Nucleus accumbens (tissue), 56 donors: ENCODE measurements at places on chromosomes 13 and 19.

GRCh38 chr13:109646423-109646822 lies 140.0 kb downstream of the IRS2 start:
- DNase-seq: no peak

DNA sequence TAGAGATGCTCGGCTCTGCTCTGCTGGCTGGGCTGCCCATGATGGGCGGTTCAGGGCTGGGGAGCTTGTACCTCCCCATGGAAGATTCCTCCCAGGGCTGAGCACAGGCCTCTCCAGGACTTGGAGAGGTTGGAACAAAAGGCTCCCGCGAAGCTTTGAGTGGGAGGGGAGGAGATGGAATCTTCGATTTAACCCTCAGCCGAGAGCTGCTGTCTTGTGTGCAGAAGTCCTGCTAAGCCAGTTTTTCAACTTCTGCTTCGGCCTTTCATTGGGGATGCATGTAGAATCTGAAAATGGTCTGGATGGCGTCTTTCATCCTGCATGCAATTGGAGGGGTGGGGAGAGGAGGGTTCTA lies 163.3 kb downstream of the KDM4B start:
- no peak for DNase-seq

- DNase-seq: no peak
Measured at GRCh38 chr13:99196466-99197116, 4.1 kb upstream of the UBAC2 start.

DNA sequence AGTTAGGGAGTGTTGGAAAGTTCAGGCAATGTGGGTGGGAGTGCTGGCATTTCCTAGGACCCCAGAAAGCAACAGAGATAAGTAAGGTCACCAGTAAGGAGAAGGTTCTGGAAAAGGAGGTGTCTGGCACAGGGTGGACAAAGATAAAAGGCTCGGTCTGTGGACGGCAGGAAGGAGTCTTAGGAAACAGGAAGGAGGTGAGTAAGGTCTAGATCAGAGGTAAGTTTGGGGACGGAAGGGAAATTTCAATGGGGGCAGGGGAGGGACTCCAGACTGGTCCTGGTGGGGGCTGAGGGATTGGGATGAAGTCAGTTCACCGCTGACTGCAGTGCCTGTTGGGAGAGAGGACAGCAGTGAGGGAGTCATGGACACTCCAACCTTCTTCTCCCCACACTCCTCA lies 7.8 kb upstream of the OPA3 start:
- no peak for DNase-seq

DNA sequence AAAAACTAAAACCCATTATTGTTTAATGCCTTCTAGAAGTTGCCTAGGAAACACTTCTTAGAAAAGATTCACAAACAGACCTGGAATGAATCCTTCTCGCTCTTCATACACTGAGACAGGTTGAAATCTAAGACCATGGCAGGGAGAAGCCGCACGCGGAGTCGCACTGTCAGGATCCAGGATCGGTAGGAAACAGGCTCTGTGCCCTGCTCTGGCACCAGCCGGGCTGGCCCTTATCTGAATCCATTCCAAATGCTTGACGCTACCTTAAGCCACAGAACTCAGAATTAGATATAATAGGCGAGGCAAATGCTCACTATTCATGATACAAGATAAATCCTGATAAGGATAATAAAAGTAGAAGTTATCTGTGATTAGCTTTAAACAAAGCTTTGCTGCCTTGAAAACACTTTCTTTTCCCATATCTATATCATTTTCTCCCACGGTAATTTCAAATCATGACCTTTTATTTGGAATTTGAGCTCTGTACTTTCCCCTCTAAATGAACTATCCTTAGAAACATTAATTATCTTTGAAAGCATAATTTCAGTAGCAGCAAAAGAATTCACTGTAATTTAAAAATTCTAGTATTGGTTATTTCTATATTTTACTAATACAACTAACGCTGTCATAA lies 385.6 kb downstream of the IRS2 start:
- no peak for DNase-seq

GRCh38 chr13:96720446-96720845 lies 273.8 kb downstream of the OXGR1 start:
- DNase-seq: no peak

DNA sequence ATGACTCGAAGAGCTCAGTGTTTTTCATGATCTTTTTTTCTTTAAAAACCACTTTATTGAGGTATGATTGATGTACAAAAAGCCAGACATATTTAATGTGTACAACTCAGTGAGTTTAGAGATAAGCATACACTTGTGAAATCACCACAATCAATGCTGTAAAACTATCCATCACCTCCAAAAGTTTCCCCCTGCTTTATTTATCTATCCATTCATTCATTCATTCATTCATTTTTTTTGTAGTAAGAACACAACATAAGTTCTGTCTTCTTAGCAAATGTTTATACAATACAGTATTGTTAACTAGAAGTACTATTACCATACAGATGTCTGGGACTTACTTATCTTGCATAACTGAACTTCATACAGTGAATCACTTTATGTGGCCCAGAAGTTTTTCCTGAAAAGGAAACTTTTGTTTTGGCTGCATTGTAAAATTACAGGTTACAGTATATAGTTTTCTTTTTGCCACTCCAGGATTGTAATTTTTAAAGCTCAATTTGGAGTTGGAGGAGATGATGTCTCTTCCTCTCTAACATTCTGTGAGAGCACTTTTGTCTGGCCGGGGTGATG lies 6.7 kb downstream of the RAP2A start:
- no peak for DNase-seq

- no peak for DNase-seq
Measured at GRCh38 chr13:43132911-43133310, 109.5 kb downstream of the DNAJC15 start.

GRCh38 chr13:112984954-112985802 lies 16.2 kb downstream of the MCF2L start:
- DNase-seq: no peak

- DNase-seq: no peak
Measured at GRCh38 chr13:106835477-106835876, 267.5 kb upstream of the ARGLU1 start.

GRCh38 chr19:34109596-34109995 lies 62.7 kb upstream of the LSM14A start:
- no peak for DNase-seq

- DNase-seq: no peak
Measured at GRCh38 chr19:32373585-32374295, 28.3 kb downstream of the ZNF507 start.

DNA sequence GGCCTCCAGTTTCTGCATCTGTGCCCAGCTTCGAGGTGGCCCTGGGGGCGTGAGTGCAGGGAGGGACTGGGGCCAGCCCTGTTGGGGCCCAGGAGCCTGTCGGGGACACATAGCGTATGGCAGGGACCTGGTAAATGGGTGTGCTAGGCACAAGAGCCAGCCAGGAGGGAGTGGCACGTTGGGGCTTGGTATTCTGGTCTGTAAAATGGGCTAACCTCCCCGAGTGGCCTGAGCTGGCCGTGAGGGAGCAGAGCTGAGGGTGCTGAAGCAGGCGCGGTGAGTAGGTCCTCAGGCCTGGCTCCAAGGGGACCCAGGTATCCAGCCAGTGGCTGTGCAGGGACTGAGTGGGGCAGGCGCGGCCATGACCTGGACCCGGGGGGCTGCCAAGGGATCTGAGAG lies 4.3 kb downstream of the PTOV1 start:
- DNase-seq: no peak

GRCh38 chr19:13289295-13289694 lies 139.1 kb downstream of the IER2 start:
- no peak for DNase-seq

DNA sequence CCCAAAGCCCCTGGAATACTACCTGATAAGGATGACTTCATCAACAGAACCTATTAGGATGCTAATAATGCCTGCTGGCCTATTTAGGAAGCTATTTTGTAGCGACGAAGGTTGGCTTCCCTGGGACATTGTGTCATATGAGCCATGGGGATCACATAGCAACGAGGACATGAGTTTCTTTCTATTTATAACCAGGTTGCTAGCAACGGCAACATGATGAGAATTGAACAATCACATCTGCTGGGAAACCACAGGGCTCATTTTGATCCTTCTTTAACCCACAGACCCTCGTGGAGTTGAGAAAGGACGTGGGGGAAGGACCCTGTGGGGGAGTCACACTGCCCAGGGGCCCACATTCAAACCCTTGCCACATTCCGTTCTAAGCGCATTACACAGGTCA lies 172.2 kb downstream of the COL4A1 start:
- DNase-seq: no peak

GRCh38 chr13:56400774-56401173 lies 739.9 kb upstream of the PRR20A start:
- no peak for DNase-seq

- DNase-seq: peak; percentile 18
Measured at GRCh38 chr19:52734331-52734892, 432 bp downstream of the ZNF611 start.

GRCh38 chr19:869245-870177 lies 10.0 kb downstream of the CFD start:
- DNase-seq: no peak

DNA sequence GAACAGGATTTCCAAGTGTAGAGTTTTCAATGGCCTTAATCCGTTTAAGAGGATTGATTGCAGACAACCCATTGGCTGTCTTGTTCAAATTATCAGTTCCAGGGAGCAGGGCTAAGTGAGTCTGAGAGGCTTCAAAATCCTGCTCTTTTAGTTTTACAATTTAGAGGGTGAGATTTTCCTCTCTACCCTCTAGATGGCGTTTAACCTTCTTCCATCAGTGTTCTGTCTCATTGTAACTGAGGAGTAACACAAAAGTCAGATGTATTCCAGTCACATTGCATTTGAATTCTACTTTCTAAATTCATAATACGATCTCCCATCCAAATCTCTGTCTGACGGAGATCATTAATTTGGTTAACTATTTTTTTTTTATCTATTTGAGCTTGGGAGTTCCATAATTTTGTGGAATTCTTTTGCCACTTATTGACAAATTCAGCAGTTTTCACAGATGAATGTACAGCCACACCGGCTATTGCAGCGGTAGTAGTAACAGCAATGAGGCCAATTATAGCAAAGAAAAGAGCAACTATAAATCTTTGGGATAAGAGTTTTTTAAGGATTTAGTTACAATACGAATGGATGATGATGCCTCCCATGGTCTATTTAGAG lies 7.8 kb upstream of the C19orf84 start:
- no peak for DNase-seq

- DNase-seq: no peak
Measured at GRCh38 chr13:45575830-45576180, 39.7 kb downstream of the ERICH6B start.

DNA sequence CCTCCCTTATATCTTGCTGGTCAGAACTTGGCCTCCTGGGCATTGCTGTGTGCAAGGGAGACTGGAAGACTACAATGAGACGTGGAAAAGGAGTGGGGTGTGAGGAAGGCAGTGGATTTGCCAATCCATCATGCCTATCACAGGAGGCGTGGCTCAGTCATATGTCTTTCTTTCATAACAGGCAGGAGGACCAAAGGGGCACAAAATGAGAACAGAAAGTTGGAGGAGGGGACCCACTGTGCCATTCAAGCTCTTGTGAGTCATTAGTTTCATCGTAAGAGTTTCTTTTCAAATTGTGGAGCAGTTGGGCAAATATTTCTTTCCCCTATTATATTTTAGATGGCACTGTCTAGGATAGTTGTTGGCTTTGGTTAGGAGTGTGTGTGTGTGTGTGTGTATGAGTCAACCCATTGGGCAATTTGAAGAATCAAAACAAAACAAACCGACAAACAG lies 471.5 kb downstream of the TSHZ3 start:
- no peak for DNase-seq

DNA sequence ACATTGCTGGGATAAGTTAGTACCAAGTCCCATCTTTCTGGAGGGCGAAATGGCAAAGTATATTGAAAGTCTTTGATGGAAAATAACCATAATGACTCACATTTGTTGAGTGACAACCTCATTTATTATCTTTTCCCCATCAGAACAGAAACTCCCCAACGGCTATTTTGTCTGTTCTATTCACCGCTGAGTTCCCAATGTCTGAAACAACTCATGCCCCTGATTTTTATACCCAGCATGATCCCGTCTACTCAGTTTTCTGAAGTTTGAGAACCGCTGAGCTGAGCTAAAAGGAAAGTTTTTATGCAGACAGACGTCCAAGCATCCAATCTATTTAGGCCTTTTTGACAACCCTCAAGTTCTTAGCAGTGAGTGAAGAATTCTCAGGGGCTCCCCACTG lies 7.8 kb upstream of the TINCR start:
- no peak for DNase-seq

DNA sequence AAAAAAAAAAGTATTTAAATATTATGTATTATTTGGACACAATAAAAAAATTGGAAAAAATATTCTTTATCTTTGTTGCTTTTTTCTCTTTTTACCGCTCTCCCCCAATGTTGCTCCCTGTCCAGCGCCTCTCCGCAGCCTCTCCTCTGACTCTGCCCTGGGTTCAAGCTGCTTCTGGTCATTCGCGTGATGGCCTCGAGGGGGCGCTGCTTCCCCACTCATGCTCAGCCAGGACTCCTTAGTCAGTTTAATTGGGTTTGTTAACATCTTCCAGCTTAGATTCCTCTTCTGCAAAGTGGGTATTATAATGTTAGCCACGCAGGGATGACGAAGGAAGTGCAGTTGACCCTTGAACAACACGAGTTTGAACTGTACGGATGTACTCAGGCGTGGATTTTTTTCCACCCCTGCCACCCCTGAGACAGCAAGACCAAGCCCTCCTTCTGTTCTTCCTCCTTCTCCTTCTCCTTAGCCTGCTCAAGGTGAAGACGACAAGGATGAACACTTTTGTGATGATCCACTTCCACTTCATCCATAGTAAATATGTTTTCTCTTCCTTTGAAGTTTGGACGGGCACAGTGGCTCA lies 4.9 kb upstream of the NWD1 start:
- peak; percentile 20 for DNase-seq

- no peak for DNase-seq
Measured at GRCh38 chr19:45154064-45154827, 6.5 kb downstream of the NKPD1 start.

GRCh38 chr19:5553892-5554291 lies 13.9 kb downstream of the TINCR start:
- no peak for DNase-seq

DNA sequence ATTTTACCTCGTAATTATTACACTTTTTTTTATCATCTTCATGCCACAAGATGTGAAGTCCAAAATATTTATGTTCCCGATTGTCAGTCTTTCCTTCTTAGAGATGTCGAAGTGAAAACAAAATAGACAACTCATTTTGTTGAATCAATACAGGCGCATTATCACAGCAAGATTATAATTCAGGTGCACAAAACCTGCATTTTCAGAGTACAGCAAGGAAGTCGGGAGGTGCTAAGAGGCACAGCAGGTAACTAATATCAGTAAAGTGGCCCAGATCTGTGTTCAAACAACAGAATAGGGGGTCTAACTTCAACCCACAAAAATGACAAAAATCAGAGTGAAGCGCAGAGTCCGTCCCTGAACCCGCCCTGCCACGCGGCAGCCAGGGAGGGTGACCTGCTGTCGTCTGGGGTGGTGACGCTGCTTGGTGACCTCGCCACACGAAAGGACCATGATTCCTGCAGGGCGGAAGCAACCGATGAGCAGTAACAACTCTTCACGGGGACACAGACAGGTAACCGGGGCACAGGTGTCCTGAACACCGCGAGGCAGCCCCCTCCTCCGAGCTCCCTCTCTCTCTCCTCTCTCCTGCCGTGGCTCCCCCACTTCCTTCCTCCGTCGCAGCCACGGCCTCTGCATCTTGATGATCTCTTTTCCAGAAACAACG lies 50.9 kb upstream of the SPACA7 start:
- no peak for DNase-seq

- no peak for DNase-seq
Measured at GRCh38 chr19:22610121-22610520, 24.0 kb upstream of the ZNF492 start.

- no peak for DNase-seq
Measured at GRCh38 chr13:47723898-47724297, 277.2 kb downstream of the SUCLA2 start.

GRCh38 chr19:1853295-1854038 lies 5.2 kb upstream of the REXO1 start:
- peak; percentile 43 for DNase-seq
